ENCODE measurements at places on chromosomes 2 and 18.

- DNase-seq: no peak
These were observed 11.9 kb upstream of the NDUFV2 start for GRCh38 chr18:9090578-9090977.

DNA sequence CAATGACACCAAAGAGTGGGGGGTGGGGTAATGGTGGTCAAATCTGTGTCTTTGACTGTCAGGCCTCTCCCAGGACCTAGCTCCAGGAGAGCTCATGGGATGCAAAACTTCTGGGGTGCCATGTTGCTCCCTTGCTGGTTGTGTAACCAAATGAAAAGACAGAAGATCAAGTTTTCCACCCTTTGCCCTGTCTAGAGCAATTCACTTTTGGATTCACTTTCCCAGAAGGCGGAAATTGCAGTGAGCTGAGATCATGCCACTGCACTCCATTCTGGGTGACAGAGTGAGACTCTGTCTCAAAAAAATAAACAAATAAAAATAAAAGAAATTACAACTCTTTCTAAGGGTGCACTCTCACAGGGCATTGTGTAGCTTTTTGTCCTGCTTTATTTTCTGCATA lies 34.9 kb upstream of the PLA2R1 start:
- DNase-seq: no peak

DNA sequence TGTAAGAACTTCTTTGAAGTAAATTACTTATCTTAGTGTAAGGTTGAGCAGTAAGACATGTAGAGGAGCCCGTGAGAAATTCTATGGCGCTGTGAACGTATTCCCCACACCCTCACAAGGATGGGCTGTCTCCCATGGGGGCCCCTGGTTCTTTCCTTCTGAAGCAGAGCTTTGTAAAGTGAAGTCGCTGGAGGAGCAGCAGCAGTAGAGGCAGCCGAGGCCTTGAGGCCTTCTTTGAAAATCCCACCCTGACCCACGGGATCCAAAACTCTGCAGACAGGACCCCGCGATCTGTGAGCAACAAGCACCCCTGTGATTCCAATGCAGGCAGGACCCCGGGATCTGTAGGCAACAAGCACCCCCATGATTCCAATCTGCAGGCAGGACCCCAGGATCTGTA lies 23.8 kb upstream of the SNTG2 start:
- no peak for DNase-seq

- DNase-seq: no peak
These were observed 4.1 kb downstream of the TMEM237 start for GRCh38 chr2:201639205-201639604.

GRCh38 chr2:56286936-56287335 lies 103.1 kb downstream of the CCDC85A start:
- DNase-seq: no peak

GRCh38 chr2:224416656-224417360 lies 14.9 kb upstream of the FAM124B start:
- DNase-seq: no peak

- no peak for DNase-seq
These were observed 247.1 kb upstream of the SALL3 start for GRCh38 chr18:78732273-78733210.

DNA sequence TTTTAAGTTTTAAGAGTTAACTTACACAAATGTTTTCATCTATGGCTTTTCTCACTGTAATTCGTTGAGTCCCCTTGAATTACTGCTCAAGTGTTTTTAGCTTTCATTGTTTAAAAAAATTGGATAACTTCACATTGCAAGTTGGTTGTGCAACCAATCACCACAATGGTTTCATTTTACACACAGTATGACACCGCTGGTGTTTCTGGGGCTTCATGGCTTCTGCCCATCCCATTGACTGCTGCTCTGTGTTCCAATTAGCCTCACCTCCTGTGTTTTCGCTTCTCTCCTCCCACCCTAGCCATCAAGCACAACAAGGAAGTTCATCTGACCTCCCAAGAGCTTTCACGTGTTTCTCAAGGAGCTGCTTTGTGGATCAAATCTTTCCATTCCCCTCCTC lies 199.1 kb upstream of the CHAC2 start:
- DNase-seq: no peak

GRCh38 chr2:172162225-172162733 lies 59.6 kb upstream of the DLX2 start:
- DNase-seq: no peak

GRCh38 chr2:138381373-138381772 lies 120.2 kb upstream of the SPOPL start:
- no peak for DNase-seq

DNA sequence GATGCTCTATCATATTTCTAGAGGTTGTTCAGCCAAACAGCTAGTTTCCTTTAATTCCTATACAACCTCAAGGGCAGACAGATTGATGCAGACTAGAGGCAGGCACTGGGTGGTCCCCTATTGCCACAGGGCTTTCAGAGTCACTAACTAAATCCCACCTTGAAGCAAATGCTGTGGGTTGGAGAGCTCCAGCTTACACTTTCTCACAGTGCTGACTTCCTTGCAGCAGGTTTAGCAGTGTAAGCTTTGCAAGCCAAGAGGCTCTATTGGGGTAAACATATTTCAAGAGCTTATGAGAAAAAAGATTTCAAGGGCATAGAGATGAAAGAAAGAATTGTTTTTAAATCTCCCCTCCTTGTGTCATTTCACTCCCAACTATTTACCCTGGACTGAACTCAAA lies 366.5 kb upstream of the CRIM1 start:
- DNase-seq: no peak

DNA sequence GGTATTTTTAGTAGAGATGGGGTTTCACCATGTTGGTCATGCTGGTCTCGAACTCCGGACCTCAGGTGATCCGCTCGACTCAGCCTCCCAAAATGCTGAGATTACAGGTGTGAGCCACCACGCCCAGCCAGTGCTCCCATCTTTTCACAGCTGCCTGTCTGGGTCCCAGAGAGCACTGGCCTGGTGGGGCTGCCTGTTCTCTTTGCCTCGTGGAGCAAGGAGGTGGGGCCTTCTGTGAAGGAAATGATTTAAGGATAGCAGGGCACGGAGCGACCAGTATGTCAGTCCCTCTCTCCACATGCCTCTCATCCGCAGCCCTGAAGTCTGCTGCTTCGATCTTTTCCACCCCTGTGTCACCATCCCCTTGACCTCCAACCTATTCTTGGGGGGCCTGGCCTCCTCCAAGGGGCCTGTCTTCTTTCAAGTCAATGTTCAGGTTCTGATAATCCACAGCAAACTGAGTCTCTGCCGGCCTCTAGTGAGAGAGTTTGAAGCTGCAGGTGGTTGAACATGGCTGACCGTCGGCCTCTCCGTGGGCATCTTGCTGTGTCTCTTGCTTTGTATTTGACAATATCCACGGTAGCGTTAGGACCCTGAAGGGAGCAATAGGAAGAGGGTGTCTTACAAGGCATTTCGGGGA lies 28.2 kb upstream of the GIGYF2 start:
- peak; percentile 21 for DNase-seq

DNA sequence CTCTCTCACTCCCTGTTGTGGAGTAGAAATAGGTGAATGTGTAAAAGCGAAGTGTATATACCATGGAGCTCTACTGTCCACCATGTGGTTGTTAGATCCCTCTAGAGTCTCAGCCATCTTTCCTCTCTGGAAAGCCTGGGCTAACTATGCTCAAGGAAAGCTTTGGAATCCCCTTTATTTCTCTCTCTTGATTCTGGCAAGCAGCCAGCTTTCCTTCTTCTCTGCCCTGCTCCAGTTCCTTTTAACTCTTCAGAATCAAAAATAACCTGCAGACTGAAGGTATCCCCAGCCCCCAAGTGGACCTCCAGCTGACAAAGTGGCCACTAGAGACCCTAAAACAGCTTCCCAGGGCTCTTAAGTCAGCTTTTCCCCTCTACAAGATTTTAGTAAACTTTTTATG lies 381.9 kb downstream of the PLCL1 start:
- DNase-seq: no peak

- no peak for DNase-seq
These were observed 8.2 kb downstream of the BCL2 start for GRCh38 chr18:63311118-63312018.

GRCh38 chr2:111685342-111685741 lies 198.7 kb downstream of the ANAPC1 start:
- no peak for DNase-seq

All from nephron progenitor cell (in vitro differentiated cells).